ENCODE measurements at places on chromosomes 3 and 15. TPM values are rescaled to one million over a fixed set of nuclear protein-coding genes. Genes with fewer than 3 reads are reported as not detected.

The PDE8A gene
- total RNA-seq: 9.3 TPM

The SH2D7 gene
- not detected for total RNA-seq

The CCNB2 gene
- total RNA-seq: 119 TPM

DNA sequence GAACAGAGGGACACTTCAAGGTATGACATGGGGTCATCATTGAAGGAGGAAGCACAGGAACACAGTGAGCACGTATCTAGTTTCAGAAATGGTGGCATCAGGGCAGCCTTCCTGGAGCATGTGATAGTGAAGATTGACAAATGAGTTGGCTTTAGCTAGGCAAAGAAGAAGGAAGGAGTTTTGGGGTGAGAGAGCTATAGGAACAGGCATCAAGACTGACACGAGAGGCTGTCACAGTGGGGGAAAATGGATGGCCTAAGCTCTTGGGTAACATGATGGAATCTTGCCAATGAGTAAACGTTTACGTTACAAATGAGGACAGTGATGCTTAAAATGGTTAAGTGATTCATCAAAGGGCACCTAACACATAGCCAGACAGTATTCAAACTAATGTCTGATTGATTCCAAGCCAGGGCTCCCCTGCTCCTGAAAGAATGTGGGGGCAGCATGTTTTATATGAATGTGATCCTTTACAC, 23.1 kb upstream of the GPR171 start:
- no peak for DNase-seq

GRCh38 chr3:161673866-161674265, 177.3 kb downstream of the OTOL1 start:
- DNase-seq: no peak

The CNTN6 gene
- not detected for total RNA-seq

GRCh38 chr3:34077417-34078195, 279.2 kb downstream of the PDCD6IP start:
- no peak for DNase-seq

DNA sequence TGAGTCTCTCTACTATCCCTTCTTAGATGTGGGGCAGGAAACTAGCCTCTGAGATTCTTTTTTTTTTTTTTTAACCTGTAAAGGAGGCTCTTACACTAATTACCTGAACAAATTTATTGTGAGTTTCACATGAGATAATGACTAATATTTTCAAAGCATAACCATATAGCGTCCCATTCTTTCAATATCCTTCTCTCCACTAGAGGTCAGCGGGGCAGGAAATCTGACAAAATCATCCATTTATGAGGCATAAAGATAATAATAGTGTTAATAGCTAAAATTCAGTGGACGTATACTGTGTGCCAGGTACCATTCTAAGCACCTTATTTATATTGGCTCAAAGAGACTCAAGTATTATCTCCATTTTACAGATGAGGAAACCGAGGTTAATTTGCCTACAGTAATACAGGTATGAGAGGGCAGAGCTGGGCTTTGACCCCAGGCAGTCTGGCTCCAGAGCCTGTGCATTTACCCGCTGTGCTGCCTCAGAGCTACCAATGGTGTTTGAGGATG, 16.3 kb upstream of the SMAD6 start:
- DNase-seq: no peak

The NRROS gene
- total RNA-seq: 2.8 TPM

The MASP1 gene
- 1.0 TPM for total RNA-seq

- DNase-seq: no peak
These were observed 6.8 kb upstream of the GAP43 start for GRCh38 chr3:115616461-115616860.

- no peak for DNase-seq
These were observed 11.5 kb downstream of the APH1B start for GRCh38 chr15:63288778-63289378.

The DPPA2 gene
- 3.1 TPM for total RNA-seq

DNA sequence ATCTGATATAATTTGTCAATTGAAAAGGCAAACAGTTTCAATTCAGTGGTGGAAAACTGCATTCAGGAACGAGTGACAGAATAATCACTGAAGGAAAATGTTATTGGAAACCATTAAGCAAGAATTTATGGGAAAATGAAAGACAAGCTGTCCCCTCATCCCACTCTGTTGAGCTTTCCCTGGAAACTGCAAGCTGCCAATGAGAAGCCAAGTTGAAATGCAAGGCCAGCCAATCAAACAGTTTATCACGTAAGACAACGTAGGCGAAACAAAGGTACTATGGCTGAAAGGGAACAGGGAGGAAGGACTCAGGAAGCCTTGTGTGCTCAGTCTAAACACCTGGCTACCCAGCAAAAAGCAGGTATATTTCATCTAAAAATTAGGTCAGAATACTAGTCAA, 187.9 kb upstream of the ATP10A start:
- DNase-seq: no peak

DNA sequence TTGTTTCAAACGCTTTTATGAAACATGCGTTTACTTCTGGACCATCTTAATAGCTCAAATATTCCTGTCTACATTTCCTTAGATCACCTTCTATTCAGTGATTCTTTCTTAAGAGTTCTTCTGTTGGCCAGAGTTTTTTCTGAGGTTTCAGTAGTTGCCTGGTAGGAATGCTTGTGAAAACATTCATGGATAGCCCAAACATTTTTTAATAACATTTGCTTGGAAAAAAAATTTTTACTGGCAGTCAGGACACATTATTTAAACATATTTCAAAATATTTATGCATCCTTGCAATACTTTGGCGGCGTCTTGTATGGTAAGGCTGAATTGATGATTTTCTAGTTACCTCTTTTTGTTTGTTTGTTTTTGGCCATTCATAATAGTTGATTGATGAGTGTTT, 47.4 kb upstream of the ZBTB20 start:
- DNase-seq: no peak

- peak; percentile 8 for DNase-seq
These were observed 34.5 kb downstream of the SLCO2A1 start for GRCh38 chr3:133995264-133995663.

GRCh38 chr3:14918356-14918860, 29.0 kb upstream of the NR2C2 start:
- DNase-seq: no peak

The AGBL1 gene
- total RNA-seq: not detected

DNA sequence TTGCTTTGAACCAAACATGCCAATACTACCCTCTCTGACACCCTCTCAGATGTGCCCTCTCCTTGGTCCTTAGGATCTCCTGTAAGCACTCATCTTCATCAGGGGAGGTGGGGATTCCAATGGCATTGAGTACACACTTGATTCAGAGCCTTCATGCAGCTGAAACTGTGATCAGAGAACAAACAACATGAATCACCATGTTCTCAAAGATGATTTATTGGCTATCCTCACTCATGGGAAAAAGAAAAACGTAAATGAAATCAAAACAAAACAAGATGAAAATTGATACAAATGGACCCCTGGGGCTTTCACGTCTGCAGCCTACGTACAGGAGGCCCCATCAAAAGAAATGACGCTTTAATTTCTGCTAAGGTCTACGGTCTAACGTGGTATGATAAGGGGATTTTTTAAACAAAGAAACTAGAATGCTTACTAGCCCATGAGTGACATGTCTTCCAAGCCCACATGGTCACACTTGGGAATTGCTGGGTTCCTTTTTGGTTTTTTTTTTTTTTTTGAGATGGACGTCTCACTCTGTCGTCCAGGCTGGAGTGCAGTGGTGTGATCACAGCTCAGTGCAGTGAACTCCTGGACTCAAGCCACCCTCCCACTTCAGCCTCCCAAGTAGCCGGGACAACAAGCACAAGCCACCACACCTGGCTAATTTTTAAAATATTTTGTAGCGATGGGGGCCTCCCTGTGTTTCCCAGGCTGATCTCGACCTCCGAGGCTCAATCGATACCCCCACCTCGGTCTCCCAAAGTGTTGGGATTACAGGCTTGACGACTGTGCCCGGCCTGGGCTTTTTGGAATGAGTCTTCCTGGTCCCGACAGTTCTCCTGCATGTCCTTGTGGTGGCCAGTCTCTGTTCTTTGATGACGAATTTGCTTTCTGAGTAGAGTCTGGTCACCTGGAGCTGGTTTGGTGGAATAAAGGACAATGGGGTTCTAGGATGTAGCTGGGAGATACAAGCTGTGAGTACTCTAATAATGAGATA, 202.6 kb downstream of the XXYLT1 start:
- DNase-seq: no peak

- DNase-seq: peak; percentile 37
These were observed 277.1 kb upstream of the UMPS start for GRCh38 chr3:124453189-124453588.

Data from H9 (cell line).